ENCODE measurements at places on chromosomes 4 and X.

- no peak for DNase-seq
Observed at GRCh38 chrX:136198010-136198409, 50.7 kb downstream of the FHL1 start.

GRCh38 chr4:84530871-84531270, 31.8 kb upstream of the NKX6-1 start:
- DNase-seq = no peak

- DNase-seq = no peak
Observed at GRCh38 chrX:55452833-55453124, 852 bp downstream of the MAGEH1 start.

DNA sequence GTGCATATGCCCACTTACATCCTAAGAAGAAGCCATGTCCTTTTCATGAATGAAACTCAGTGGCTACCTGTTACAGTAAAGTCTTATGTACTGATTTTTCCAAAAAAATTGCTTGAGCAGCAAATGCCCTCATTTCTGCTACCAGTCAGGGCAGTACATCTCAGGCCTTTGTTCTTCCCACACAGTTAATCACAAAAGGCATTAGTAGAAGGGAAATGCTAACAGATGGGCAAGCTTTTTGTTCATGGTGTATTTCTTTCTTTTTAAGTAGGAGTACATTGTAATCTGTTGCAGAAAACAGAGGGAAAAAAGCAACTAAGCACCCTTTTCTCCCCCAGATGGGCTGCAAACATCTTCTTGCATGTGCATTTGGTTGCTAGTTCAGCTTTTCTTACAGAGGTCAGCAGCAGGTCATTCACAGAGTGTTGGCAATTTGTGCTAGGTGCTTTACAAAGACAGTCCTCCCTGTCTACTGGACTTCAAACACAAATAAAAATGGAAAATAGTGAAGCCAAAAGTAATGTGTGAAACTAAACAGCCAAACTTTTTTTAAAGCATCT, 373.4 kb downstream of the PRDM5 start:
- no peak for DNase-seq

DNA sequence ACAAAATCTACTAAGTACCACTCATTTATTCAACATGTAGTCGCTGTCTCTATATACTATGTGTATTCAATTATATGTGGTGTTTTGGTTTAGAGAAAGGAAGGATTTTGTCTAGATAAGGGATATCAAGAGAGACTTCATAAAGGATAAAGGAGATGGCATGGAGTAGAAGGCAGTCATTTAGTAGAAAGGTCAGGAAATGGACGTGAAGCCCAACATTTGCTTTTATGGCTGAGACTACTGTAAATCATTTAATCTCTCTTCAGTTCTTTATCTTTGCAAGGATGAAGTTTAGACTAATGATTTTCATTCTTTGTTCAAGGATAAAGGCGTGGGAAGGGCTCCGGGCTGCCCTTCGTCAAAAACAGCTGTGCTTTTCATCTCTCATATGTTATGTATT, 25.2 kb downstream of the IL2 start:
- no peak for DNase-seq

DNA sequence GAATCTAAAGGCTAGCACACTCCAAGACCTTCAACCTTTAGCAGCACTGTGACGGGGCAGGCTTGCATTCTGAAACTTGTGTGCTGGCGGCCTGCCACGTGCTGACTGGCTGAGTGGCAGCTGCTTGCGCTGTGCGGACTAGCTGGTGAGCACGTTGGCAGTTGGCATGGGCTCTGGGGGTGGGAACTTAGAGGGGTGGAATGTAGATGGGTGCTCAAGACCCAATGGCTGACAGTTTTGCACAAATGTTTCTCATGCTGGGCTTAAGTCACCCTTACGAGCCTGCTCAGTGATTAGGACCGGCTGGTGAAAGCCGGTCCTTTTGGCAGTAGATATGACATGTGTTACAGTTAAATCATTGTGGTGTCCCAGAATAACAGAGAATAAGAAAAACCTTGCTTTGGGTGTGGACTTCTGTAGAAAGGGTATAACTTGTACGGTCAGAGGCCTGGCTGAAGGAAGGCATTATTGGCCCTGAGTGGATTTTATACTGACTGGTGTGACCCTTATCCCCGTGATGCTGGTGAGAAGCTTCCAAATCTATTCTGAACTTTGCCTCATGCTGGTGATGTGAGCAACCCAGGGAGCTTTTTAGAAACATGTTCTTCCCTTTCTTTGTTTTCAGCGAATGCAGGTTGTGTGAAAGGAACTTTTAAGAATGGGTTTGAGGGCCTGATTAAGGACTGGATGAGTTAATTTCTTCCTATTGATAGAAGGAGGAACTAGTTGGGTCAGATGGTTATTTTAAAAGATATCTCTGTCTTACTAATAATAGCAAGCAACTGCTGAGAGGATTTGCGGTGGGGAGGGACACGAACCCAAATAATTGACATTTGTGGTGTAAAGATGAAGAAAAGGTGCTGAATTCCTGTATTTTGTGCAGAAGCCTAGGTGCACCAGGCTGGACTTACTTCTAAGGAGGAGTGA, 107.4 kb upstream of the SLC4A4 start:
- DNase-seq = no peak

DNA sequence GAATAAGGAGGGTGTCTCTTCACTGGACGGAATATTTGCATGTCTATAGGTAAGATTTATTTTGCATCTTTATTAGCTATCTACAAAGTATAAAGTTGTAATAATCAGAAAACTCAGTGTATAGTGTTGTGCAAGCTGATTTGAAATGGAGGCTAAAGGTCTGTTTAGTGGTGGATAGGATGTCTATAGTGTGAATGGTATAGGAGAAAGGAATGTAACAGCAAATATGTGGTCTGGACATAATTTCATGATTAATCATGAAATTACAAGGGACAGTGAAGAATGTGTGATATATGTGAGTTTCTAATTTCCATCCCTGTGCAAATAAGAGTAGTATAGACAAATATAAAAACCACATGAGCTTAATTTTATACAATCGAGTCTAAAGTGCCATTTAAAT, 79.3 kb upstream of the CAMK2D start:
- DNase-seq = no peak

DNA sequence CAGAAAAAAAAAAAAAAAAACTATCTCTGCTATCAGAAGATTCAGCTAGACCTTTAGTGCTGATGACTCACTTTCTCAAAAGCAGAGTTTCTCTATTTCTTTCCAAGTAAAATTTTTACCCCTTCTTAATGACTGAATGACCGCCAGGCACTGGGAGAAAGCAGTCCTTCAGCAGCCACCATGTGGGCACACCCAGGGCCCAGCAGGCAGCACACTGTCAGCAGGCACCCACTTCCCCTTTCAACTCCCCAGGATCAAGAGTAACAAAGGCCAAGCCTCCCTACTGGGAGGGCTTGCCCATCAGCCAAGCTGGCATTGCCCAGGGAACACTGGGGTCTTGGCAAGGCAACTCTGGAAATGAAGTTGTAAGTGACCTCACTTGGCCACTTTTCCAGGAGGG, 201.9 kb upstream of the MAMLD1 start:
- no peak for DNase-seq

GRCh38 chr4:15400981-15401671, 26.7 kb upstream of the C1QTNF7 start:
- peak; percentile 80 for DNase-seq

GRCh38 chr4:925171-925570, 6.9 kb downstream of the GAK start:
- no peak for DNase-seq

GRCh38 chr4:127410201-127410600, 222.6 kb upstream of the INTU start:
- DNase-seq = no peak

DNA sequence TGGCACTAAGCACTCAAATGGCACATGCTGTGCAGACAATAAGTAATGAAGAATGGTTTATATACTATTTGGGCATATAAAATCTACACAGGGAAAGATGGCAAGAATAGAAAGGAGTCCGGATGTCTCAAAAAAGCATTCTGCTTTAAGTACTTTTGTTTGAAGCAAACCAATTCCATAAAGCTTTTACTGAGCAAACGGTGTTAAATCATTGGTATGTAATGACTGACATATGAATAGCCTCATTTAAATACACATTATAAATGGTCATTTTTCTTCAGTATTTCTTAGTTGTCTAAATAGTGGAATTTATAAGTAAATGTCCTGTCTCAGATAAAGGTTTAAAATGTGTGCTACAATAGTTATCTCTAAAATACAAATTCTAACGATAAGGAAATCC, 6.0 kb downstream of the FBXO8 start:
- DNase-seq = no peak

DNA sequence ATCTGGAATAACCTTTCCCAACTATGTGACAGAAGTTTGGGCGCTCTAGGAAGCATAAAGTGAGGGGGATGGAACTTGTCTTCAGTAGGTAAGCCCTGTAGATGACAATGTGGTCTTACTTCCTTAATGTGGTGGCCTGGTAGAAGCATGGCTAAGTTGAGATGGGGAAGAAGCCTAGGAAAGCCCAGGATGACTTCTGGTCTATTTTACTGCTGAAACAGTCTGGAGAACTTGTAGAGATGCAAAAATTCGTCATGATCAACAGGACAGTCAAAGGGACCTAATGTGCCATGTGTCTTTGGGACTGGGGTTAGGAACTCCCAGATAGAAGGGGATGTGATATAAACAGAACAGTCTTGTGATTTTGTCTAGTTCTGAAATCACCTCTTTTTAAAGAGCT, 40.8 kb downstream of the CCNG2 start:
- DNase-seq = no peak

DNA sequence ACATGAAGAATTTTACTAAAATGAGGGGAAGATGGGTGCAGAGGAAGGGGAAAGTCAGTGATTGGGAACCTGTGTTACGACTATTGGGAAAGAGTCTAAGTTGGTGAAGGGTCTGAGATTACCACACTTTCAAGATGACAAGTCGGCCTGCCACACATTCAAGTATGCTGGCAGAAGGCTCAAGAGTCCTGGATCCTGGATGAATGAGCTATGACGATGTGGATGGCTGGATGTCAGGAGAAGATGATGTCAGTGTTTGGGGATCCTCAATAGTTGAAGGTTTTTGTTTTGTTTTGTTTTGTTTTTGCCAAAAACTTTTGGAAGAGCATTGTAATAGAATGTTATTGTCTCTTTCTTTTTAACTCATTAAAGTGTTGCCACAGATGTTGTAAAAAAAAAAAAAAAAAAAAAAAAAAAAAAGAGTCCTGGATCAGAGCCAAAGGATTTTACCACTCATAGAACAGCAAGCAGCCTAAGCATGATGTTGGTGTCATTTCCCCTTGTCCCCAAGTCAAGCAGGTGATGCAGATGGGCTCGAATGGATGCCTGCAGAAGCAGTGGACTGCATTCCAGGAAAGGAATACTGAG, 120.6 kb downstream of the REELD1 start:
- no peak for DNase-seq

- no peak for DNase-seq
Observed at GRCh38 chr4:63325140-63325539, 1084.1 kb downstream of the TECRL start.

- no peak for DNase-seq
Observed at GRCh38 chrX:137428766-137429591, 136.9 kb upstream of the ZIC3 start.

DNA sequence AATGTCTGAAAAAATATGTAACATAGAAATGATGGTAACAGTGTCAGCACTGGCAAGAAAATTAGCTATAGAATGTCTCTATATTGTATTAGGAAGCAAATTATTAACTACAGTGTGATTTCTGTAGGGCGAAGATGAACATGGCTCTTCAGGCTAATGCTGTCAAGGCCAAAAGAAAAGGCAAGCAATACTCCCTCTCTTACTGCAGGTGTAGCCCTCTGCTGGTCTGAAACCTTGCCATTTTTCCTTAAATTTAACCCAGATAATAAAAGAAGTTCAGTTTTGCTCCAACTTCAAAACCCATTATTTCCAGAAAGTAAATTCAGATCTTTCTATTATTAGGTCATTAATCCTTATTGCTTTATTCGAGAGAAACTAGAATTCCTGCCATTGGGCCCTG, 215.9 kb downstream of the LRBA start:
- DNase-seq = no peak

GRCh38 chr4:164790249-164790648, 36.3 kb downstream of the SMIM31 start:
- no peak for DNase-seq

DNA sequence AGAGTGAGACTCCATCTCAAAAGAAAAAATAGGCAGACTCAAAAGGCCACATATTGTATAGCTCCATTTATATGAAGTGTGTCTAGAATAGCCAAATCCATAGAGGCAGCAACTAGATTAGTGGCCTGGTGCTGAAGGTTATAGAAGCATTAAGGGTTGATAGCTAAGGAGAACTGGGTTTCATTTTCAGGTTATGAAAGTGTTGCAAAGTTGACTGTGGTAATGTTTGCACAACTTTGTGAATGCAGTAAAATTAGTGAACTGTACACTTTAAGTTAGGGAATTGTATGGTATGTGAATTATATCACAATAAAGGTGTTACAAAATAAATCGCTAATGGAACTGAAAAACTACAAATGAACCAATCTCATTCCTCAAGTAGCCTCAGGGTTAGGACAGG, 28.3 kb downstream of the TXLNG start:
- DNase-seq = no peak

- DNase-seq = no peak
Observed at GRCh38 chr4:178665916-178666315, 1223.7 kb upstream of the AGA start.

- no peak for DNase-seq
Observed at GRCh38 chrX:14697451-14697850, 168.1 kb downstream of the GLRA2 start.

- no peak for DNase-seq
Observed at GRCh38 chrX:75156531-75156945, 455 bp upstream of the ABCB7 start.

- DNase-seq = peak; percentile 73
Observed at GRCh38 chr4:86831262-86832130, 17.7 kb downstream of the SLC10A6 start.

- DNase-seq = no peak
Observed at GRCh38 chr4:37927434-37927833, 32.8 kb upstream of the PTTG2 start.

DNA sequence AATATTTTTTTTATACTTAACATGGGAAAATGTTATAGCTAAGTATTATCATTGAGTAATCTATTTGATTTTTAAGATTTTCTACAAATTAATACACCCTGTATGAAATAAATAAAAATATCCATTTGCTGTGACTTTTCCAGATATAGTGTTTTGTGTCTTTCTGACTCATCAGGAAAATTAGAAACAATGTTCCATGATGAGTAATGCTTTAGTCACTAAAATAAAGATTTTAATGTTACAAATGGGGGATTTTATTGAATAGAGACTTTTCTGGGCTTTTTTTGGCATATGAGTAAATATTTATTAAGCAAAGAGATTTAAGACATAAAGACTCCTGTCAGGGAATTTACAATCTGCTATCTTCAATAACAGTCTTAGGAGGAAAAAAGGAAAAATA, 279.2 kb upstream of the NOCT start:
- no peak for DNase-seq

DNA sequence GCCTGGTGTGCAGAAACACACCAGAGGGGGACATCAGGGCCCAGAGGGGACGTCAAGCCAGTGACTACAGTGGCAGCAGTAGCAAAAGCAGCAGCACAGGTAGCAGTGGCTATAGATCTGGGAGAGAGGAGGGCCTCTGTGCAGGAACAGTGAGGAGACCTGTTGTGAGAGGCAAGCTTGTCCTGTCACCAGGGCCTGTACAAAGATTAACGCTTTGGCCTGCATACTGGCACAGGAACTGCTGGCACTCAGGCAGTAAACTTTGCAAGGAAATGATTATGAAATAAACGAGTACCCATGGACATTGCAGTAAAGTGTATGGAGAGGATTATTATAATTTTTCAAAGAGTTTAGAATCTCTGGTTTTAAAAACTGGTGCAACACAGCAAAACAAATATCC, 5.5 kb upstream of the PHF8 start:
- no peak for DNase-seq

GRCh38 chr4:140343303-140343702, 30.1 kb upstream of the SCOC start:
- DNase-seq = peak; percentile 54

Data from RWPE2 (cell line).